SW 1271 (cell line): ENCODE measurements at places on chromosomes 4 and X.
A peak's percentile ranks its signal among the peaks of the same experiment; 100 is the strongest.

DNA sequence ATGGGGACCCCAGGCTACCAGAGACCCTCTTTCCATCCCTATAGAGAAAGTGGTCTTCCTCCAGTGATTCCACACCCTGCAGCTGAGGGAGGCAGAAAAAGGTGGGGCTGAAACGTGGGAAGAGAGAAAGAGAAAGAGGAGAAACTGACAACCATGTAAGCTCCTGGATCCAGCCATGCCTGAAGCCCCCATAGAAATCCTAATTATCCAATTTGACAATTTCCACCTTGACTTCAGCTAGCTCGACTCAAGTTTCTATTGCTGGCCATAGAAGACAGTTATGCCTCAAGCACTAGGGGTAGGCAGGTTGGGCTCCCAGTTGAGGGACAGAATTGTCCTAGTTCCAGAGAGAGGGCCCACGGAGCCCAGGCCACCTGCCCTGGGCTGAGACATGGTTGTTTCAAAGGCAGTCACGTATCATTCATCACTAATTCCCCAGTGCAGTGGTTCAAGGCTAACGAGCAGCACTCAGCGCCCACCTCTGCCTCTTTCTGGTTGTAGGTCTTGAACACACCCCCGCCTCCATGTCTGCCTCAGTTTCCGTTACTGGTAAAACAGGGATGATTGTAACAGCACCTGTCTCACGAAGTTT is 39.8 kb upstream of the ASMTL start:
- DNase-seq = no peak

GRCh38 chrX:19350941-19351384 is 7.2 kb downstream of the PDHA1 start:
- no peak for DNase-seq

DNA sequence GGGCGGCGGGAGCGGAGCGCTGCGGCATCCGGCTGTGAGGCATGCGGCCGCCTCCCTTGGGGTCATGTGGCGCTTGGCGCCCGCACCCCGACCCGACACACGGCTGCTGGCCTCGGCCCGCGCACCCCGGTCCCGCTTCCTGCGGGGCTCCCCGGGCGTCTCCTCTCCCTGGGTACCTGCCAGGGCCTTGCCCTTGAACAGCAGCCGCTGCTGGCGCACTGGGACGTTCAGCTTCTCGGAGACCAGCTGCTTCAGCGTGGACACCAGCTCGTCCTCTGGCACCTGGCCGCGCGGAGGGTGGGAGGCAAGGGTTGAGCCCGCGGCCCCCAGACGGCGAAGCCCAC is 391 bp downstream of the UBL4A start:
- DNase-seq = no peak

DNA sequence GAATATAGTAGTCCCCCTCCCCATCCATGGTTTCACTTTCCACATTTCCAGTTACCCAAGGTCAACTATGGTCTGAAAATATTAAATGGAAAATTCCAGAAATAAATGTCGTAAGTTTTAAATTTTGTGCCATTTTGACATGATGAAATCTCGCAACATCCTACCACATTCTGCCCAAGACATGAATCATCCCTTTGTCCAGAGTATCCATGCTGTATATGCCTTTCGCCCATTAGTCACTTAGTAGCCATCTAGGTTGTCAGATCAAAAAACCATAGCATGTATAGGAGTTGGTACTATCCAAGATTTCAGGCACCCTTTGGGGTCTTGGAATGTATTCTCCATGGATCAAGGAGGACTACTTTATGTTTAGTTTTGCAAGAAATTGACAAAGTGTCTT is 8.3 kb downstream of the PRRG1 start:
- DNase-seq = no peak

DNA sequence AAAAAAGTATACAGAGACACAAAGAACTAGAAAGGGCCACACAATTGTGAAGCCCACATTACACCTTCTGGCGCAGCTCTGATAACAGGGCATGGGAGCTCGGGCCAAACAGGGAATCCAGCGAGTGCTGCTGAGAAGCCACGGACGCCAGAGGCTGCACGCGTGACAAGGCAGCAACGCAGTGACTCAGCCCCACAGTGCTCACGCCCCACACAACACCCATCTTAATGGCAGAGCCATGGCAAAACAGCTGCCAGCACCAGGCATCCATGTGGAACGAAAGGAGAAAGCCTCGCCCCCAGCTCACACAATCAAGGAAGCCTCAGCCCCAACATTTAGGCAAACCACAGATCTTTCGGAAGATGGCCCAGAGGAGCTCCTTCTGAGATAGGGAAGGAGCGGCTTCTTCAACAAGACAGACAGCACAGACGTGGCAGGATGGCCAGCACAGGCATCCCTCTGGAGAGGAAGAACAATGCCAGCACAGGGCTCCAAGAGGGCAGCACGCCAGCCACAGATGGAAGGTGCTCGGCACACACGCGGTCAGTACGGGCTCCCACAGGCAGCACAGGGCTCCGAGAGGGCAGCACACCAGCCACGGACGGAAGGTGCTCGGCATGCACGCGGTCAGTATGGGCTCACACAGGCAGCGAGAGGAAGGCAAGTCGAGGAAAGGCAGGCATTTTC is 33.1 kb downstream of the GAK start:
- no peak for DNase-seq

DNA sequence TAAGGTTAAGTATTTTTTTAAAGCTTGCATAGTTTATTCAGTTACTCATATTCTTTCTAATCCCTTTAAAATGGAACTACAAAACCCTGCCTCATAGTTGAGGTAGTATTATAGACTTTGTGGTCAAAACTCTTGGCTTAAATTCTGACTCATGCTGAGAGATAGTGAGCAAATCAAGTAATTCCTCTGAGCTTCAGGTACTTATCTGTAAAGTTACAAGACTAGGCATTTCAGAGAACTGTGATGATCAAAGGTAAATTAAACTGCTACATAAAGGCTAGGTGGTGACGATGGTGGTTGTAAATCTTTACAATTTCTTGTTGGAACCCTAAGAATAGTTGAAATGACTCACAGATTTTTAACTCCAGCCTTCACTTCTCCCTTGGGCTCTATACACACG is 3.2 kb upstream of the CLOCK start:
- no peak for DNase-seq

DNA sequence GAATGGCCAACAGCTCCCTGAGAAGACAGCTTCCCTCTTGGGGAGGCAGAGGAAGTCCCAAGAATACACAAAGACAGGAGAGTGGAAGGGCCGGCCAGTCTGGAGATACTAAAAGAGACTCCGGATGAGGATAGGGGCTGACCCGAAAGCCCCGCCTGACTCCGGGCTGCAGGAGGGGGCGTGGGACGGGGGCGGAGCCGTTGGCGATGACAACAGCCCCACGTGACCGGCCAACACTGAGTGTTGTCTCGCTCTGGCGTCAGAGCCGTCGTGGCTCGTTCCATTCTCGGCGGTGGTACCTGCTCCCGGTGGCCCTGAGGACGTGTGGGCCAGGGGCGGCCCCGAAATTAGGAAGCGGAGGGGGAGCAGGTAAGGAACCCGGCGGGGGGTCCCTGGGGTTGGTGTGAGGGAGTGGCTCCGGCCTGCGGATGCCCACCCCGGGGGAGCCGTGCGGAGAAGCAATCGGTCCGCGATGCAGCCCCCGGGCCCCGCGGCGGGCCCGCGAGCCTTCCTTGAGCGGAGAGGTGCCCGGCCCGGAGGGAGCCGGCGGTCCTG is at the start of gene BEX4:
TSS of gene BEX4 (plus strand) at position 239 of the 555 bp plus-strand sequence. CDS start 1,046 bp downstream, outside the sequence.
- peak; percentile 15 for DNase-seq

- no peak for DNase-seq
These were observed 1049.8 kb upstream of the GRIA3 start for GRCh38 chrX:122134291-122134690.

- DNase-seq = no peak
These were observed 393.8 kb upstream of the FSTL5 start for GRCh38 chr4:162557516-162558106.

- no peak for DNase-seq
These were observed 10.2 kb upstream of the N4BP2 start for GRCh38 chr4:40046311-40046980.

DNA sequence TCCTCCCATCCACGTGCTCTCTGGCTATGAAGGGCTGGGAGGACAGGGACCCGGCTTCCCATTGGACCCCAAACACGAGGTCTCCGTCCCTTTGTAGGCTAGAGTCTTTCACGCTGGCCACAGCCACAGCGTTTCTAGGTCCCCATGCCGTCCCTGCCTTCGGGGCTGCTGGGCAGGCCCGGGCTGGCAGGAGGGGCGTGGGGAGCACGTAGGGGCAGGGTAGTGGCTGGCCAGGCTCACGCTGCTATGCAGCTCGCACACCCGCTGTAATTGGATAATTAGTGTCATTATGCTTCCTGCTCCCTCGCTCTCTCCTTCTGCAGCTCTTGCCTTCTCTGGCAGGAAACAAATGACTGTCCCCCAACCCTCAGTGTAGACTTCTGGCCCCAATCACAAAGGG is 9.8 kb downstream of the ATP2B3 start:
- DNase-seq = no peak

GRCh38 chr4:168162604-168163003 is 70.3 kb downstream of the ANXA10 start:
- no peak for DNase-seq
